Stimulated activated CD8-positive, alpha-beta memory T cell treated with anti-CD3 and anti-CD28 coated beads, Interleukin-12 subunit alpha, Interleukin-12 subunit beta, amount 100 ng/mL, for 4 hours (primary cell): ENCODE measurements at places on chromosomes 1 and 21.

GRCh38 chr1:186502087-186502486, 41.2 kb upstream of the PDC start:
- no peak for DNase-seq

DNA sequence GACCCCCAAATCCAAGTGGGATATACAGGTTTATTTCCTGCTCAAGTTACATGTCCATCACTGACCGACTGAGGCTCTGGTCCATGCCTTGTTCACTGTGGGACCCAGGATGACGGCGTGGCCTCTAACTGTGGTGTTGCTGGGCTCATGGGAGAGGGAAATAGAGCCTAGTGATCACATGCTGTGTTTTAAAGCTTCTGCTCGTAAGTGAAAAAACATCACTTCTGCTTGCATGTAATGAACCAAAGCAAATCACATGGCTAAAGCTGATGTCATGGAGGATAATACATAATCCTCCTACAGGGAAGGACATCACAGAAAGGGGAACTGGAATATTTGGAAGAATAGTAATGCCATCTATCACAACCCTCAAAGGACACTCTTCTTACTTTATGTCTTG, 107.6 kb downstream of the FASLG start:
- DNase-seq, result no peak

- no peak for DNase-seq
These were observed 21.6 kb upstream of the ZNF678 start for GRCh38 chr1:227541796-227542152.

DNA sequence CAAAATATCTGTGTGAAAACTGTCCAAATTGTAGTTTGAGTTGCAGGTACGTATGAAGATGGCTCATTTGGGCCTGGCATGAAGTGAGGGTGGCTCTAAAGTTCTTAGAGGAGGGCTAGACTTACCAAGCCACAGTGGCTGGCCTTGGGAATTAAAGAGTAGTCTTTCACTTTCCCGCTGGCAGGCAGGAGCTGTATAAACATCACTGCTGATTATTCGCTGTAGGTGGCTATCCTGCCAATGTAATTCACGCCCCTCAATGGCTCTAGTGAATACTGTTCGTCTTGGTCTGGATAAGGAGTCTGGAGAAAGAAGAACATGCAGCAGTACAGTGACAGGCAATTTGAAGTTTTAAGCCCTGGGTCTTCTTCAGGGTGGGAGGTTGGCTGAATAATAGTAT, 31.0 kb downstream of the UROD start:
- no peak for DNase-seq

GRCh38 chr1:114756949-114757454, 782 bp downstream of the CSDE1 start:
- DNase-seq, result no peak
